ENCODE measurements at places on chromosomes 5 and 9.

GRCh38 chr5:116622375-116623050 is 47.9 kb upstream of the SEMA6A start:
- no peak for DNase-seq

DNA sequence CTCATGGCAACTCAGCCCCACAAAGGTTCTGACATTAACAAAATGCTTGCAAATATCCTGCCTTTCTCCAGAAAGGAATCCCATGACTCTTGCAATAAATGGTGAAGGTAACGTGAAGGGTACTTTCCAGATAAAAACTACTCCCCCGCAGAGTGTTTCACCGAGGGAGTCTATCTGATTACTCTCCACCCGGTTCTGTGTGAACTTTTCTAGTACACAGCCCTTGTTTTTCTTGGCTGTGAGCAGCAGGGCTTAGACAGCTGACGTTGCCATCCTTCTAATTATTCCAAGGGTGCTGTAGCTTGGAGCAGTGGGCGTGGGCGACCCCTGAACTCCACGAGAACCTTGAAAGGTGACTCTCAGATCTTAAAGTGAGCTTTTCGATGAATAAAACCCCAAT is 276.0 kb upstream of the IRX4 start:
- no peak for DNase-seq

DNA sequence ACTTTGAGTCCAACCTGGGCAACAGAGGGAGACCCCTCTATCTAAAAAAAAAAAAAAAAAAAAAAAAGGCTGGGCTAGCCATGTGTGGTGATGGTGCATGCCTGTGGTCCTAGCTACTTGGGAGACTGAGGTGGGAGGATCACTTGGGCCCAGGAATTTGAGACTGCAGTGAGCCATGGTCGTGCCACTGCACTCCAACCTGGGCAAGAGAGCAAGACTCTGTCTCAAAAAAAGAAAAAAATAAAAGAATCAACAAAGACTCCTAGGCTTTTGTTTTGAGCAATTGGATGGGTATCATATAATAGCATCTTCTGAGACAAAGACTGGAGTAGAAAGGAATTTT is 481.7 kb upstream of the PAPPA start:
- DNase-seq = no peak

DNA sequence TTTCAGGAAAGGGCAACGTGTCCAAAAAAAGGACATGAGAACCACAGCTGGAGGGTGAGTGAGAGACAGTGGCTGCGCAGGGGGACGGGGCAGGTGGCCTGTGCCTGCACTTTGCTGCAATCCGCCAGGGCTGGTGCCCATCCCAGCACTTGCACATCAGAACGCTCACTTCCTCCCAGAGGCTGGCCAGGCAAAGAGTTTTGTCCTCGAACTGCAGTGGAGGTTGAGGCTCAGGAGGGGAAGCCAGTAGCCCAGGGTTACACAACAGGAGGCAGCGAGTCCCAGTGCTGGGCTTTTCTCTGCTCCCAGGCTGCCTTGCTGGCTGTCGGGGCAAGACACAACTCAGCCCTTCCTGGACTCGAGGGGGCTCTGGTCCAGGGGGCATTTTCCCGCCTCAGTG is 33.1 kb downstream of the CRB2 start:
- DNase-seq = no peak

DNA sequence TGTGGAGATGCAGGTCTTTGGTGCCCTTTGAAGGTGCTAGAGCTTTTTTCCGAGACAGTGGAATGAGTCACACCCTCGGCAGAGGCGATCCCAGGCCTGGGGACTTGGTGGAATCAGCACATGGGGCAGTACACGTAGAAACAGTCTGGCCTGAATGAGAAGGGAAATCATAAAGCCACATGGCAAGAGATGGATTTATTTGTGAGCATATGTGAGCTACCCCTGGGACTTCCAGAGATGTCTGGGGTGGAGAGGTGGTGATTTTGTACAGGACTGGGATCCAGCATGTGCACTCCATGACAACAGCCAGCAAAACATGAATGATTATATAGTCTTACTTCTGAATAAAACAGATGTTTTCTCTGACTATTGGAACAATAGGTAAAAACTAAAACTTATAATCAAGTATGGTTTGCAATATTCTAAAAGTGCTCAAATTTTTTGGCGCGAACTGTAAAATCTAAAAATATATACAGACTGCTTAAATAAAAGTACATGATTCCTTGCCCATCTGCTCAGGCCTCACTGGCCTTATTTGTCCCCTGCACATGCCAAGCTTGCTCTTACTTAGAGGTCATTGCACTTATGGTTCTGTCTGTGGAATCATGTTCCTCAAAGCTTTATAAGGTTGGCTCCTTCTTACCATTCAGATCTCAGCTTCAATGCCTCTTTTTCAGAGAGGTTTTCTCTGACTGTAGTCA is 54.7 kb upstream of the SMARCA2 start:
- DNase-seq = no peak

DNA sequence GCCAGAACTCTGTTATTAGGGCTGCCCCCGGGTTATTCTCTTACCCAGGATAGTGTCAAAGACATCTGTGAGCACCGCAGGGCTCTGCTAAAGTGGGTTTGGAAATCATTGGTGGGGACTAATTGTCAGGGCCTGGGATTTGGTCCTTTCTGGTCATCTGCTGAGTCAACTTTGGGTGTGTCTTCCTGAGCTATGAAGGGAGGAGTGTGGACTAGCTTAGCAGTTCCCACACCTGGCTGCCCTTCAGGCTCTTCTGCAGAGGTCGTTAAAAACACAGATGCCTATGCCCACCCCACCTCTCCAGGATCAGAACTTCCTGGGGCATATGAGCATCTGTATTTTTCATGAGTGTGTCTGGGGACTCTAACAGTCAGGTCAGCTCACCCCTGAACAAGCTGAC is 352.2 kb downstream of the SLIT3 start:
- DNase-seq = no peak

DNA sequence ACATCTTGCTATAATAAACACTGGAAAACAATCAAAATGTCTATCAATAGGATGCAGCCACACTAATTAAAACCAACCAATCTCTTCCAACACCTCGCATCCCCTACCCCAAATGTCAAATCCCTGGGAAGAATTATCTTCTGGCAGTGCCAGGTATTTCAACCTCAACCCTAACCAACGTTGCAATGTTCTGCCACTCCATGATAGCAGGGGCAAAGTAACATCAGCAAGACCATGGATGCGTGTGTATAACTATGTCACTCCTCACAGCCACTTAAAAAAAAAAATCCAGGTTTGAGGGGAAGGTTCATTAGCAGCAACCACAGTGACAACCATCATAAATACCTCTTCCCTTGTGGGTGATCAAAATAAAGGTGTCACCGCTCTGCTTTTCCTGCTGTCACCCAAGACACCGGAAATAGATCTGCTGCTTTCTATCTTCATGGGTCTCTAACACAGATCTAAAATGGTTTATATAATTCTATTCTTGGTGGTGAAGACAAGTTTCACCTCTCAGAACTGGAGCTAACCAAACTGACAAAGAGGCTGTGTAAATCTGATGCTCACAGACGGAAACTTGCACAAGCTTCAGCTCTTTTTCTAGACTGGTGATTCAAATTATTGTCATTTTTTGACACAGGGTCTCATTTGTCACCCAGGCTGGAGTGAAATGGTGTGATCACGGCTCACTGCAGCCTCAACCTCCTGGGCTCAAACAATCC is 9.9 kb downstream of the HSPA9 start:
- DNase-seq = peak; percentile 63

GRCh38 chr5:56460195-56460546 is 227.0 kb upstream of the ANKRD55 start:
- DNase-seq = no peak

DNA sequence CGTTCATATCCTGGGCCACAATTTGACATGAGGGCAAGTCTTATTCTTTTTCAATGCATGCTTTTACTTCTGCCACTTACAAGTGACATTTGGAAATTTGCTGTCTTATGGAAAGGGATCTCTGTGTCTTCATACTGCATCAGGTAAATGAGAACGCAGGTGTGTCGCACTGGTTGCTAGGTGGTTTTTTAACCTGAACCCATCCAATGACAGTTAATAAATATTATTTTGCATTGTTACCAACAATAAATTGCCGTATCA is 1.1 kb downstream of the ADAMTS16 start:
- DNase-seq = no peak

GRCh38 chr9:79559495-79560181 is 12.1 kb upstream of the TLE4 start:
- DNase-seq = no peak

DNA sequence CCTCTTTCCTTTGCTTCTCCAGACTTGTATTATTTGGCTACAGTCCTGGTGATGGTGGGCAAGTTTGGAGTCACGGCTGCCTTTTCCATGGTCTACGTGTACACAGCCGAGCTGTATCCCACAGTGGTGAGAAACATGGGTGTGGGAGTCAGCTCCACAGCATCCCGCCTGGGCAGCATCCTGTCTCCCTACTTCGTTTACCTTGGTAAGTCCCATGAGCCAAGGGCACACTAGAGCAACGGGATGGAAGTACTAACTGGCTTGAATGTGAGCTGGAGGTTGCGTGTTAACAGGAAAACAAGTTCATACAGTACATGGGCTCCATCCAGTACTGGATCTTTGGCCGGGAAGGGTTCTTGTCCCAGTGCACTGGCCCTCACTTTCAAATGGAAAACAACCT is 22.9 kb downstream of the SLC22A5 start:
- no peak for DNase-seq

DNA sequence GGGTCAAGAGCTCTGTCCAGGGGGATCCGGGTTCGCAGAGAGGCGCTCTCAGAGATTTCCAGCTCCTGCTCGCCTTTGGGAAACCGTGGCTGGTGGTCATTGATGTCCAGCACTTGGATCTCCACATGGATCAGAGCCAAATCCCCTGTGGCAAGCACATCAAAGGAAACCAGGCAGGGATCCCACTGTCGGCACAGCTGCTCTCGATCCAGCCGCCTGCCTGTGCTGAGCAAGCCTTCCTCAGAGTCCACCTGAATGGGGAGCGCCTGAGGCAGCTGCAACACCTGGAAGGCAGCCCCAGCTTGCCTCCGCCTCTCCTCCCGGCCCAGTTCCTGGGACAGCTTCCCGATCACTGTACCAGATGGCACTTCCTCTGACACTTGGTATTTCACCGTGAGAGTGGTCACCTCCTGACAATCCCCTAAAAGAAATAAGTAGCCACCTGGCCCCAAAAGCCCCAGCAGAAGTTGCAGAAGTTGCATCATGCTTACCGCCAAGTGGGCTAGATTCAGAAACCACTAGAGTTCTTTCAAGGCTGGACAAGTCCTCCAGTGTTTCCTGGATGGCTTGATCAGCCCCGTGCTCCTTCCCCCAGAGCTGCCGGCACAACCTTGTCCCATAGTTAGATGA is 520 bp downstream of the PCDH12 start:
- DNase-seq = no peak

GRCh38 chr9:16387382-16387781 is 483.1 kb downstream of the BNC2 start:
- no peak for DNase-seq

GRCh38 chr9:61673247-61673646 is 483.4 kb downstream of the SPATA31A7 start:
- no peak for DNase-seq

- no peak for DNase-seq
These were observed 34.9 kb upstream of the LECT2 start for GRCh38 chr5:135989686-135990085.

- no peak for DNase-seq
These were observed 13.2 kb downstream of the P4HA2 start for GRCh38 chr5:132214491-132214890.

- no peak for DNase-seq
These were observed 5.2 kb upstream of the MGAT1 start for GRCh38 chr5:180807654-180808414.

- DNase-seq = no peak
These were observed 25.0 kb upstream of the CAPSL start for GRCh38 chr5:35963381-35963843.

GRCh38 chr5:103620851-103621547 is 58.4 kb upstream of the NUDT12 start:
- DNase-seq = no peak

- no peak for DNase-seq
These were observed 44.2 kb downstream of the NLN start for GRCh38 chr5:65766175-65766574.

- DNase-seq = no peak
These were observed 36.7 kb upstream of the F2R start for GRCh38 chr5:76679231-76679630.

GRCh38 chr9:108535526-108535925 is 320.3 kb downstream of the ACTL7B start:
- no peak for DNase-seq

- no peak for DNase-seq
These were observed 42.9 kb downstream of the ADGRV1 start for GRCh38 chr5:90601468-90601867.

GRCh38 chr5:170368586-170368985 is 20.6 kb downstream of the KCNMB1 start:
- no peak for DNase-seq

DNA sequence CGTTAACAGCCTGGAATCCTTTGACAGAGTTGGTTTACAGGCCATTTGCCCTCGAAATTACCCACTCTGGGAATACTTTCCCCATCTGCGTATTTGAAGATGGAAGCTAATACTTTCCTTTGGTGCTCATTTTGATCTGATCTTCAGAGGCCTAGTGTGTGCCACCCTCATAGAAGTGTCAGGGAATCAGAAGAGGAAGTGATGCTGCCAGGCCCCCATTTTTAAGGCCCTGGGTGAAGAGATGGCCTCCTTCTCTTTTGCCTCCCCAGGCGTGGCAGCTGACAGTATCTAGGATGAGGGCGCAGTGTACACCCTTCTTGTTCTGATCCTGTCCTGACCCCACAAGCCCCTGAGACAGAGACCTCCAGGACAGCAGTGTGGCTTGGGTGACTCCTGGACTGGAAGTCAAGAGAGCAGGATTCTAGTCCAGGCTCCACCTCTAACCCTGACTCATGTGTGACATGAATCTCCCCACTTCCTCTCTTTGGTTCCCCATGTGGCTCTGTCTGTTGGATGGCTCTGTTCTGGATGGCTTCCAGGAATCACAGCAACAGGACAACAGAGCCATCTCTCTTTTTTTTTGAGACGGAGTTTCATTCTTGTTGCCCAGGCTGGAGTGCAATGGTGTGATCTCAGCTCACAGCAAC is 27.8 kb downstream of the CSF1R start:
- DNase-seq = peak; percentile 65

DNA sequence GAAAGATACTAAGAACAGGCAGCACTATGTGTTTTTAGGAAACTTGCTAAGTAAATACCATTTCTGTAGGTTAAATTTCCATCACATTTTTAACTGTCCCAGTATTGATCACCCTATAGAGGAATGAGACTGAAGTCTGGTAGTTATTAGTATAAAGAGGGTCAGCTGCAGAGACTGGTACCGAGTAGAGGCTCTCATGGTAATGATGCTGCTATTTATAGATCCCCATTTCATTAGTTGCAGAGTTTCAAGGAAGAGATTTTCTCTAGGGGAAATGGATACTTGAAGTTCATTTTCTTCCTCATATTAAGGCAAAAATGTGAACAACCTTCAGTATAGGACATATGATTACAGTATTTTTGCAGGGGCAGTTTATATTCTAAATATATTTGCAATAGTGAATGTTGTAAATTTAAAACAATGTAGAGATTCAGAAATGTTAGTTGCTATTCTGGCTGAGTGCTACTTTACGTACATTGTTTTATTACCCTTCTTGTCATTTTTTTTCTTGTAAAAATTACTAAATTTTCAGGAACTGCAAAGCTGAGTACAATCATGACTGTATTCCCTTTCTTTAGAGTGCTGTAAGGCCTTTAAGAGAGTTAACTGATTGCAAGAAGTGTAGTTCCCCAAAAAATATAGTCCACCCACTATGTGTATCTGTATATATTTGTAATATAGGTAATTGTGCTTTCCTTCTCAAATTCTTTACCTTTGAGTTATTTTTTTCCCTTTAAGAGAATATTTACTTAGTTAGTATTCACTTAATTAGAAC is 14.7 kb downstream of the PBX3 start:
- DNase-seq = no peak

Measured in CD4-positive, alpha-beta T cell treated with Interleukin-15 for 1 hour (primary cell).